H9 (cell line): ENCODE measurements at places on chromosomes 7 and 10. TPM values are rescaled to one million over a fixed set of nuclear protein-coding genes. Genes with fewer than 3 reads are reported as not detected.

The DPY19L1 gene
- total RNA-seq, result 14.3 and 14.9 TPM in 2 replicates

The POLL gene
- total RNA-seq, result 30.4 and 30.8 TPM in 2 replicates

- DNase-seq, result no peak
These were observed 20.5 kb downstream of the ZRANB1 start for GRCh38 chr10:124962421-124962820.

- peak; percentile 64 for DNase-seq
These were observed 1002.9 kb upstream of the KCND2 start for GRCh38 chr7:119270045-119270464.

DNA sequence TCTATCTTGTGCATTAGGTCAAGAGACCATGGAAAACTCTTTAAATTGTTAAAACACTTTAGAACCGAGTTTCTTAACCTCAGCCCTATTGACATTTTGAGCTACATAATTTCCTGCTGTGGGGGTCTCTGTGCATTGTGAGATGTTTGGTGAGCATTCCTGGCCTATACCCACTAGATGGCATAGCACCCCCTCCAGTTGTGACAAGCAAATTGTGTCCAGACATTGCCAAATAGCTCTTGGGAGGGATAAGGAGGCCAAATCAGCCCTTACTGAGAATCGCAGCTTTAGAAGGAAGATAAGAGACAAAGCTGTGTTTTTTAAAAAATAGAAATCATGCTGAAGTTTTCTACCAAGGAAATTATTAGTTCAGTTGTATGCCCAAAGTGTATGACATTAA is 1158.5 kb upstream of the C7orf33 start:
- DNase-seq, result peak; percentile 32
